ENCODE measurements at places on chromosomes 1 and 21. TPM values are rescaled to one million over a fixed set of nuclear protein-coding genes. Genes with fewer than 3 reads are reported as not detected.

Gene NPHS2
- total RNA-seq = not detected

Gene LCE6A
- total RNA-seq = not detected

Gene PLD5
- not detected for total RNA-seq

Gene VAV3
- 6.5 TPM for total RNA-seq

Gene ANGPTL3
- not detected for total RNA-seq

Gene TFF3
- total RNA-seq = 4.5 TPM

Gene LRRC53
- total RNA-seq = not detected

Gene STPG1
- 2.6 TPM for total RNA-seq

Gene MLLT11
- total RNA-seq = 2.0 TPM

Gene CGN
- total RNA-seq = under 0.01 TPM

Gene KRTAP11-1
- total RNA-seq = not detected

Measured in bladder microvascular endothelial cell (primary cell).